Activated naive CD4-positive, alpha-beta T cell treated with Interleukin-2 at 50 U/mL for 16 hours (primary cell): ENCODE measurements at places on chromosomes 1 and 21.
A peak's percentile ranks its signal among the peaks of the same experiment; 100 is the strongest.

GRCh38 chr1:235997049-235997448 lies 67.8 kb downstream of the NID1 start:
- DNase-seq = no peak

GRCh38 chr1:236509647-236510401 lies 14.0 kb upstream of the LGALS8 start:
- DNase-seq = no peak

- DNase-seq = no peak
These were observed 32.8 kb upstream of the RNF11 start for GRCh38 chr1:51203121-51203873.

DNA sequence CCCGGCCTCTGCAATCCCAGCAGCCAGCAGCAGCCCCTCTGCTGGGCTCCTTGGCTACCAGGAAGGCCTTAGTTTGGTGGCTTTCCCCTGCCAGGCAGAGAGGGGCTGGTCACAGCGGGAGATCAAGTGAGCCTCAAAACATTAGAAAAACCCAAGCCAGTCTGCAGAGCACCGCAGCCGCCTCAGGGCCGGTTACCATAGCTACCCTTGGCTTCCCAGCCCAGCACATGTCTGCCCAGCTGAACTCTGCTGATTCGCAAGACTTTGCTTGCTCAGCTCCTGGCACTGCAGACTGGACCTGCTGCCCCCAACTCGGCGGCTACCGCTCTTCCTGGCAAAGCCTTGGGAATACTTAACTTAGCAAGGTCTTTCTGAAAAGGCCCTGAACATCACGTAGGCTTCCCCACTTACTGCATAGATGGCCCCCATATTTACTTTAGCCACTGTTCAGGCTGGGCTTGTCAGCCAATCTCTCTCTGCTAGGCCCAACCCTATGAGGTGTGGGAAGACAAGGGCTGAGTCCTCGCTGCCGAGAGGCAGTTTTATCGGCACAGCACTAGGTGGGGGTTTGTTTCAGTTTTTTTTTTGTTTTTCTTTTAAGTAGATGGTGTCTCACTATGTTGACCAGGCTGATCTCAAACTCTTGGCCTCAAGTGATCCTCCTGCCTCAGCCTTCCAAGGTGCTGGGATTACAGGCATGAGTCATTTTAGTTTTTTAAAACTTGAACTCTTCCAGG lies 28.6 kb upstream of the PLEKHG5 start:
- no peak for DNase-seq

- no peak for DNase-seq
These were observed 14.3 kb downstream of the MOV10 start for GRCh38 chr1:112688781-112689193.

GRCh38 chr21:14684071-14684470 lies 138.0 kb upstream of the SAMSN1 start:
- no peak for DNase-seq

- no peak for DNase-seq
These were observed 14.2 kb upstream of the ECE1 start for GRCh38 chr1:21304488-21304887.

GRCh38 chr1:200081969-200082245 lies 54.4 kb downstream of the NR5A2 start:
- DNase-seq = no peak

DNA sequence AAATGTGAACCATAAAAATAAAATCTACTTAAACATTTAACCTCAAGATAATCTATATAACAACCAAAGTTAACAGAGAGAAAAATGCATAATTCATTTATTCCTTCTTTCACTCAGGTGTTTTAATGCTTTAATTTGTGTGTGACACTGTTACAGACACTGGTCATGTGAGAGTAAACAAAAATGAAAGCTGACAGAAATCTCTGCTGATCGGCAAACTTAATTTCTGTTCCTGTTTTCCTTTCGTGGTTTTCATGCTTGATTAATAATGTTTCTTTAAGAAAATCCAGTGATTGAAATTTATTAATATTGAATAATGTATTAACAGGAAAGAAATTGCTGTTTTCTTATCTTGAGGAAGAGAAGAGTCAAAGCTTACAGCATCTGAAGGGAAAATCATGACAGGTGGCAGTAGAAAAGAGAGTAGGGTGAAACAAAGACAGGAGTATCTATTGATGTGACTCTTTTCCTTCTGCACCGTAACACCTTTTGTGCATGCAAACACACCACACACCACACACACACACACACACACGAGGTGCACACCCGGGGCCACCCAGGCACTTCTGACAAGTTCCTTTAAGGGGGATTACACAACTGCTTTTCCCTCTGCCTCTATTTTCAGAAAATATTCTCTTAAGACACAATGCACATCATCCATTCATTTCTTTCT lies 1.6 kb downstream of the OR2AK2 start:
- no peak for DNase-seq

- no peak for DNase-seq
These were observed 131.8 kb downstream of the PTPN14 start for GRCh38 chr1:214419650-214420049.

DNA sequence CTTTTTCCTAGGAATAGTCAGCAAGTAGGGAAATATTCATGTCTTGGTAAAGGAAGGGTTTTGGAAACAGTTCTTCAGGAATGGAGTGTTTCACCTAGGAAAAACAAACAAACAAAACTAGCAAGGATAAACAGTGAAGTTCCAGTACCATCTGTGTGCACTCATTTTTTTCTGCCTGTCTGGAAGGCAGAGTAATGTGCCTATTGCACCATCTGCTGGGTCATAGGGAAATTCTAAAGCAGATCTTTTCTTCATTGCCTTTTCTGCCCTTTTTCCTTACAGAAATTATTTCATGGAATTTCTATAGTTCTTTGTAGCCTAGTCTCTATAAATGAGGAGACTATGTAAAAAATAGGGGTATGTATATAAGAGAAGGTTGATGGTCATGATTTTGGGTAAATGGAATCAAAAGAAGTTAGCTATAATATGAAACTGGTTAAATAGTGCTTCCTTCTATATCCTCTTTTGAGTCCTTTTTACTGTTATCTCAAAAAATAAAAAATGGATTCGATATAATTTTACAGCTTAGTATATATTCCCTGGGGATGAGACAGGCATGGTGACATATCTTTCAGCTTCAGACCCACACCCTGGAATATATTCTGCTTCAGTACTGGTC lies 3.4 kb upstream of the HRNR start:
- no peak for DNase-seq

DNA sequence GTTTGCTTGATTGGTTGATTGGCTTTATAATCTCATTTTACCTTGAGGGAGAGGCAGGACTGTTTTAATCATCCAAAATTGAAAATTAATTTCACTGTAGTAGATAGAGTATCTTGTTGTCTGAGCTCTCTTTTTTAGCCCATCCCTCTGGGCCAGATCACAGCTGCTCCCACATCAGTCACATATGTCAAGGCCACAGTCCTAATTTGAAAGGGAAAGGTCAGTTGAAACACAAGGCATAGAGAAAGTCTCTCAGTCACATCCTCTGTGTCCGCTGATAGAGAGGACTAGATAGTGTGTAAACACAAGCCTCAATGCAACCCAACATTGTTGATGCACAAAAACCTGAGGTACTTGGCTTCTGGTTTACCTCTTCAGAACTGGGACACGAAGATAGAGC lies 6.8 kb downstream of the C1orf74 start:
- DNase-seq = no peak

GRCh38 chr1:28421744-28422143 lies 52.2 kb downstream of the PHACTR4 start:
- DNase-seq = no peak

DNA sequence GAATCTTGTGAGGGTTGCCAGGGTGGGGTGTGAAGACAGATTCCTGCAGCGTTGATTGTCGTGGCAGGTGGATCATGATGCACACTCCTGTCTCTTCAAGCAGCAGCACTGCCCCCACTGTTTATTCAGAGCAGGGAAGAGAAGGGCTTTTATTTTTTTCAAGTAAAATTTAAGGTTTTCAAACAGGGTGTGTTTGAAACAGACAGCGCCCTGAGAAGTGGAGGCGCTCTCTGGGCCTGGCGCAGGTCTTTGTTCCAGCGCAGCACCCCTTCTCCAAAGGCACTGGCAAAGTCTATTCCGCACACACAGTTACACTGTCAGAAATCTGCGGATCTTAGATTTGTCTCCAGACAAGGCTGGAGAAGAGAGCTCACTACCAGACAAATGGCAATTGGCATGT lies 7.0 kb downstream of the C1orf53 start:
- DNase-seq = no peak

- no peak for DNase-seq
These were observed 64.1 kb downstream of the MAN1C1 start for GRCh38 chr1:25680701-25681100.

DNA sequence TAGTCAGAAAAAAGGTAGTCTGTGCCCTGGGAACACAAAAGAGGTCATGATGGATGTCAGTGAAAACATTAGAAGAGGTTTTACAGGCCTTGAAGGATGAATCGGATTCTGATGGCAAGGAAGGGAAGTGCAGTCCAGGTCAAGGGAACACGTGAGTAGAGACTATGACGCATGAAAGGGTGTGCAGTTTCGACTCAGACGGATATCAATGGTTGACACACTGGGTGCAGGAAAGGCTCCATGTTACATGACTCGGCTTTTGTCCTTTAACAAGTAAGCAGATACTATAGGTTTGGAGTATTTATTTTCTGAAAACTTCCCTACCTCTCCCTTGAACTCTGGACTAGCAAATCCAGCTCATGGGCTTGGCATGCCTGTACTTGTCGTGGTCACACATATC lies 55.3 kb downstream of the SEC16B start:
- DNase-seq = no peak

GRCh38 chr21:31279986-31280385 lies 64.1 kb downstream of the TIAM1 start:
- peak; percentile 10 for DNase-seq

DNA sequence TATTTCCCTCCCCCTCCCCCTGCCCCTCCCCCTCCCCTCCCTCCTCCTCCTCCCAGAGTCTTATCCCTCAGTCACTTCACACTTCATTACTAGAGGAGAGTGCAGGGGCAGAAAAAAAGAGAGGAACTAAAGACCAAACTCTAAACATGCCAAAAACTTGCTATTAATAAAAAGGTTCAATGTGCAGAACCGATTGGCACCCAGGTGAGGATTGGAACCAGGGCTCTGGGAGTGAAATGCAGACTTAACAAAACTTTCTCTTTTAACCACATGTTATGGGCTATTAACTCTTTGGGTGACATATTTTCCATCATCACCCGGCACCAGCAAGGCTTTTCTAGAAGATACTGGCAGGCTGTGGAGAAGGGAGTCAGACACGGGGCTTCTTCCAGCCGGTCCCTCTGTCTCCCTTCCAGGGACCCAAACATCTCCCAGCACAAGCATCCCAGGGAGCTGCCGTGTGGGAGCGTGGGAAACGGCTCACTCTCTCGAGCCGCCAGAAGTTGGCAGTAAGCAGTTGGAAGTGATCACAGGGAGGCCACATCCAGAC lies 13.6 kb downstream of the NID1 start:
- DNase-seq = no peak

- no peak for DNase-seq
These were observed 37.5 kb downstream of the DPT start for GRCh38 chr1:168691541-168691940.

GRCh38 chr1:6267686-6268322 lies 6.9 kb upstream of the GPR153 start:
- no peak for DNase-seq

DNA sequence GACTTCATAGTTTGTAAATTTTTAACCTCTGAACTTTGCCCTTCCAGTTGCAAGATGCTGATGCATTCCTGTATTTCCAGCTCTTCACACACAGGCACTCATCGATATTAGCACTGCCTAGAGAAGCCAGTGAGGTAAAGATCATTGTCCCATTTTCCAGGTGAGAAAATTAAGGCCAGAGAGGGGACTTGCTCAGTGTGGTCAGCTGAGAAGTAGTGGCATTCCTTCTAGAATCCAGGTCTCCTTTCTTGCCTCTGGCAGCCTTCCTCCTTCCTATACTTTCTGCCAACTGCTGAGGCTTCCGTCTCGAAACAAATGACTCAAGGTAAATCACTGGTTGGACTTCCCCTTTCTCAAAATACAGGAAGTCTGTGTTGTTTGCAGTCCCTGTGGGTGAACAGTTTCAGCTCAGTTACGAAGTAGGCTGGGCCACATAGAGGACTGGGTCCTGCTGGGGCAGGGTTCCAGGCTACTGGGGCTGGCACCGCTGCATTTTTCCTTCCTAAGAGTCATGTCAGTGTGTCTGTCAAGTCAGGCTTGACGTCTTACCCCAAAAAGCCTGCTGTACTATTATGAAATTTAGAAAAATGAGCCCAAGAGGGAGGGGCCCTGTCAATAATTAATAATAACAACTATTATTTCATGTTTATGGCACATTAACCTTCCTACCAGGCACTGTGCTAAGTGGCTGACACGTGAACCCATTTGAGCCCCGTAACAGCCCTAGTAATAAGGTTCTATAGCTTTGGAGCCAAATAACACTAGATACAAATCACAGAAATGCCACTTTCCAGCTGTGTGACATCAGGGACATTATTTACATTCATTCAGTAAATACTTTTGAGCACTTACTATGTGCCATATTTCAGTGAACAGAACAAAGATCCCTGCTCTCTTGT lies 16.6 kb upstream of the RNF19B start:
- DNase-seq = peak; percentile 64

DNA sequence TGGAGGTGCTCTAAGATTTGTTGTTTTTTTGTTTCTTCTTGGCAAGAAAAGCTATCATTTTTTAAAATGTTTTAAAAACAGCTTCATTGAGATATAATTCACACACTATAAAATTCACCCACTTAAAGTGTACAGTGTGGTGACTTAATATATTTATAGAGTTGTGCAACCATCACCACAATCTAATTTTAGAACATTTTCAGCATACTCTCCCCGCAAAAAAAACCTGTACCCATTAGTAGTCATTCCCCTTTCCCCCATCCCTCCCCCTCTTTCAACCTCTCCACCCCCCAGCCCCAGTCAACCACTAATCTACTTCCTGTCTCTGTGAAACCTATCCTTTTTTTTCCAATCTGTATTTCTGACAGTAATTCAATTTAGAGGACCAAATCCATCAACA lies 30.6 kb downstream of the ZC3H11B start:
- no peak for DNase-seq

DNA sequence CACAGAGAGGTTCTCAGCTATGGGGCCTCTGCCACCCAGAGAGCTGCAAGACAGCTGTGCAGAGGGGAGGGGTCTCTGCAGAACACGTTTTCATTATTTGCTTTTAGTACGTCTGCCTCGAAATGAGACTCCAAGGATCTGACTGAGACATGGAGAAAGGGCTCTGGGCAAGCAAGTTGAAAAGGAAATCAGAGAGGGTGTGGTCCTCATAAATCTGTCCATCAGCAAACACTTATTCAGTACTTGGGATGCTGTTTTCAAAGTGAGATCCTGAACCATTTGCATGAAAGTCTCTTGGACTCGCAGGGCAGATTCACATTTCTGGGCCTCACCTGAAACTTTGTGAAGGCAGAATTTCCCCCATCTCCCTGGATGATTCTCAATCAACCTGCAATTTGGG lies 197.4 kb upstream of the GALNT2 start:
- DNase-seq = no peak

GRCh38 chr1:1491601-1492000 lies 20.0 kb downstream of the ATAD3B start:
- no peak for DNase-seq

GRCh38 chr1:172006660-172007059 lies 165.4 kb downstream of the DNM3 start:
- no peak for DNase-seq

- DNase-seq = peak; percentile 79
These were observed at the start of gene NBL1 for GRCh38 chr1:19643602-19644394. Gene NBL1 (plus strand): TSS chr1:19644311. CDS start chr1:19655031, 10,720 bp downstream.

GRCh38 chr1:19682257-19682656 lies 17.6 kb downstream of the HTR6 start:
- no peak for DNase-seq

- no peak for DNase-seq
These were observed 105.5 kb downstream of the LYPLAL1 start for GRCh38 chr1:219279017-219279770.
